Muscle of leg (tissue), 16 donors: ENCODE measurements at places on chromosomes 2 and 18.

GRCh38 chr18:36099311-36099710, 29.8 kb downstream of the SLC39A6 start:
- DNase-seq: no peak

- DNase-seq: no peak
Measured at GRCh38 chr2:10476723-10477442, 28.8 kb upstream of the ODC1 start.

DNA sequence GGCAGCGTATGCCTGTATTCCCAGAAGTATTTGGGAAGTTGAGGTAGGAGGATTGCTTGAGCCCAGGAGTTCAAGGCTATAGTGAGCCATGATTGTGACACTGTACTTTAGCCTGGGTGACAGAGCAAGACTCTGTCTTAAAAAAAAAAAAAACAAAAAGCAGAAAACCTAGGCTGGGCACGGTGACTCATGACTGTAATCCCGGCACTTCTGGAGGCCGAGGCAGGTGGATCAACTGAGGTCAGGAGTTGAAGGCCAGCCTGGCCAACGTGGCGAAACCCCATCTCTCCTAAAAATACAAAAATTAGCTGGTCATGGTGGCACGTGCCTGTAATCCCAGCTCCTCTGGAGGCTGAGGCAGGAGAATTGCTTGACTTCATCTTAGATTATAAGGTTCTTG, 46.4 kb downstream of the MTA3 start:
- DNase-seq: no peak

DNA sequence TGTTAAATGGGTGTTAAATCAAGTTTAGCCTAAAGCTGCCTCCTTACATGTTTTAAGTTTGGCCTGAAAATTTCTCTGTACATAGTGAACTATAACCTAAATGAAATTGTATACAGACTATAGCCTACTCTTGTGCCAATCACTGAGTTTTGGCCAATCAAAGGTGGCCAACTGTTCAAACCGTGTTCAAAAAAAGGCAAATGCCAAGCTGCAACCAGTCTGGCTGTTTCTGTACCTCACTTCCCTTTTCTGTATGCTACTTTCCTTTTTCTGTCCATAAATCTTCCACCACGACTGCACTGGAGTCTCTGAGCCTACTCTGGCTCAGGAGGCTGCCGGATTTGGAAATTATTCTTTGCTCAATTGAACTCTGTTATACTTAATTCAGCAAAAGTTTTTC, 121.0 kb downstream of the SPOPL start:
- DNase-seq: no peak

DNA sequence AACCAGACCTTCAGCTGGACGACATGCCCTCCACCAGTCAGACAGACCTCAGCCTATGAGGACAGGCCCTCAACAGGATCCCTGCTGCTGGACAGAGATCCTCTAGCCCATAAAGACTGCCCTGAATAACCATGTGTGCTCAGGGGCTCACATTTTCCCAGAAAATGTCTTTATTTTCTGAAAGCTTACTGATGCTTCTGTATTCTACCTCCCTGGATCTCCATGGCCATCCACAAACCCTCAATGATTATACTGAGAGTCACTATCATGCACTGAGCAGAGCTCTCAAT, 1.8 kb upstream of the PTPN18 start:
- no peak for DNase-seq

- DNase-seq: no peak
Measured at GRCh38 chr2:53964257-53964952, 6.4 kb downstream of the PSME4 start.
